Stimulated activated CD8-positive, alpha-beta memory T cell treated with anti-CD3 and anti-CD28 coated beads, Interleukin-15, amount 100 ng/mL, for 48 hours (primary cell): ENCODE measurements at places on chromosomes 5 and 9.

GRCh38 chr9:75233011-75233410 lies 144.7 kb downstream of the OSTF1 start:
- no peak for DNase-seq

DNA sequence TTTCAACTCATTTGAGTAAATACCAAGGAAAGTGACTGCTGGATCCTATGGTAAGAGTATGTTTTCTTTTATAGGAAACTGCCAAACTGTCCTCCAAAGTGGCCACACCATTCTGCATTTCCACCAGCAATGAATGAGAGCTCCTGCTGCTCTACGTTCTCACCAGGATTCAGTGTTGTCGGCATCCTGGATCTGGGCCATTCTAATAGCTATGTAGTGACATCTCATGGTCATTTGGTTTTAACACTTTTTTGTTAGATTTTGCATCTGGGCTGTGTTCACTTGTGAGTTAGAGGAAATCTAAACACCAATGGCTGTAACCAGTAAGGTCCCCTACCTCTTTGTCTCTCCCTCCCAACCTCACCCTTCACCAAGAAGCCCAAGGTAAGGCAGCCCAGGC lies 115.9 kb downstream of the ATPSCKMT start:
- DNase-seq: no peak

GRCh38 chr9:112080831-112081542 lies 94.1 kb downstream of the SUSD1 start:
- no peak for DNase-seq

DNA sequence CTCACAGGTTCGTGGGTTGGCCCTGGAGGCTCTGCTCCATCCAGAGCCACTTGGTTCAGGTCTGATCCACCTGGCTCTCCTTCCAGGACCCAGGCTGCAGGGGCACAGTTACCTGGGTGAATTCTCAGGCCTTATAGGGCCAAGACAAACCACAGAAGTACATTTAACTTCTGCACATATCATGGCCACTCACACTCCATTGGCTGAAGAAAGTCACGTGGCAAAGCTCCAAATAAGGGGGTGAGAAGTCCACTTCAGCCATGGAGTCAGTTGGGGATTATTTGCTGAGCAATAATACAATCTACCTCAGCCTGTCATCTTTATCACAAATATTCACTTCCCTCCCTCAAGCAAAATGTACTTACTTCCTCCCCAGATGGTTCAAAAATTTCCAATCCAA lies 83.6 kb downstream of the MACROH2A1 start:
- no peak for DNase-seq

DNA sequence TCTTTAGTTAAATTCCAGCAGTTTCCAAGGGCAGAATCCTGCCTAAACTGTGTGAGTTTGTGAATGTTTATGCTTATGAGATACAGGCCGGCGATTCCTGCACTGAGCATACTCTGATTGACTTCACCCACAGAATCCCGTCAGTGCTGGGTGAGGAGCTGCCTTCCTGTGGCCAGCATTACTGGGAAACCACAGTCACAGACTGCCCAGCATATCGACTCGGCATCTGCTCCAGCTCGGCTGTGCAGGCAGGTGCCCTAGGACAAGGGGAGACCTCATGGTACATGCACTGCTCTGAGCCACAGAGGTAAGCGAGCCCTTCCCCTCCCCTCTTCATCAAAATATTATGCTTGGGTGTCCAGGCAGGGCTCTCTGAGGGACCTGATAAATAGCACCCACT lies 103.7 kb downstream of the CMYA5 start:
- no peak for DNase-seq

GRCh38 chr9:72165821-72166547 lies 16.7 kb downstream of the GDA start:
- no peak for DNase-seq

DNA sequence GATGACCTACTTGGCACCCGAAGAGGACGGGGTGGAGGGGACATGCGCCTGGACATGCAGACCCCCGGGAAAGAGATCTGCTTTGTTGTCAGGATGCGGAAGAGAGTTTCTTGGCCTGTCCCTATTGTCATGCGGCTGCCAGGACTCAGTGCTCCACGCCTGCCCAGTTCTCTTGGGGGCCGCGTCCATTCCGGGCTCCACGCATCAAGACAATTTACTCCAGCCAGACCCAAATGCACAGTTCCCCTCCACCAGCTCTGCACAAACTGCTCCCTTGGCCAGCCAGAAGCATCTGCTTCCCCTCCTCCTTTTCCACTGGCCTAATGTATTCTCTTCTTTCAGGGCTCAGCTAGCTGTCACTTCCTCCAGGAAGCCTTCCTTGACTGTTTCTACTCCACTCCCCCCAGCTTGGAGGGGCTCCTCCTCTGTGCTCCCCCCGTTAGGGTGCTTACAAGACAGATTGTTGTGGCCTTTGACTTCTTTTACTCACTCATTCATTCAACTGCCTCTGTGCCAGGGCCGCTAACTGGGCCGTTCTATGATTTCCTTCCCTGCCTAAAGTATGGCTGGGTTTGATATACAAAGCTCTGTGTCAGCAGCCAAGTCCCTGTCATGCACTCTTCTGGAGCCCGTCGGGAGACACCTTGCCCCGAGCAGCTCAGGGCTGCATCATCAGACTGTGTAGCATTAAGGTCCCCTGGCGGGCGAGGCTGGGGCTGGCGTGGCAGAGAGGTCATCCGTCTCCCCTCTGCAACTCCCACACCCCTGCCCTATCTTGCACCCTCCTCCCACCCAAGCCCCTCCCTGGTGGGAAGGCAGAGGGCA lies 6.6 kb downstream of the FIBCD1 start:
- no peak for DNase-seq

GRCh38 chr9:108546215-108546614 lies 309.6 kb downstream of the ACTL7B start:
- no peak for DNase-seq

GRCh38 chr9:95741631-95742030 lies 133.9 kb upstream of the ERCC6L2 start:
- no peak for DNase-seq
